Ammon's horn (tissue), 1 donor: ENCODE measurements at places on chromosomes 1 and 21.

DNA sequence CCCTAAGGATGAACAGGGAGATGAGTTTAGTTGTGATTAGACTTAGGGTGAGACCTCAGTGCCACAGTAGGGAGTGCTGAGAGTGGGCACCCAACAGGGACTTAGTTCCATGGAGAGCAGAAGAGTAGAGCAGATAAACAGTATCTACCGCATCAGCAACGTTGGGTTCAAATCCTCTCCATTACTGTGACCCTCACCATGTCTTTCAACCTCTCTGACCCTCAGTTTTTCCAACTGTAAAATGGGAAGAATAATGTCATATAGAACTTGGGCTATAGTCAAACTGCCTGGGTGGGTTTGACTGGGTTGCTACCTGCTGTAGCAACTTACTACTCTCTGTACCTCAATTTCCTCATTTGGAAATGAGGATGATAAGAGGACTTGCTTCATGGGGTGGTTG lies 6.7 kb upstream of the DISP3 start:
- no peak for DNase-seq

DNA sequence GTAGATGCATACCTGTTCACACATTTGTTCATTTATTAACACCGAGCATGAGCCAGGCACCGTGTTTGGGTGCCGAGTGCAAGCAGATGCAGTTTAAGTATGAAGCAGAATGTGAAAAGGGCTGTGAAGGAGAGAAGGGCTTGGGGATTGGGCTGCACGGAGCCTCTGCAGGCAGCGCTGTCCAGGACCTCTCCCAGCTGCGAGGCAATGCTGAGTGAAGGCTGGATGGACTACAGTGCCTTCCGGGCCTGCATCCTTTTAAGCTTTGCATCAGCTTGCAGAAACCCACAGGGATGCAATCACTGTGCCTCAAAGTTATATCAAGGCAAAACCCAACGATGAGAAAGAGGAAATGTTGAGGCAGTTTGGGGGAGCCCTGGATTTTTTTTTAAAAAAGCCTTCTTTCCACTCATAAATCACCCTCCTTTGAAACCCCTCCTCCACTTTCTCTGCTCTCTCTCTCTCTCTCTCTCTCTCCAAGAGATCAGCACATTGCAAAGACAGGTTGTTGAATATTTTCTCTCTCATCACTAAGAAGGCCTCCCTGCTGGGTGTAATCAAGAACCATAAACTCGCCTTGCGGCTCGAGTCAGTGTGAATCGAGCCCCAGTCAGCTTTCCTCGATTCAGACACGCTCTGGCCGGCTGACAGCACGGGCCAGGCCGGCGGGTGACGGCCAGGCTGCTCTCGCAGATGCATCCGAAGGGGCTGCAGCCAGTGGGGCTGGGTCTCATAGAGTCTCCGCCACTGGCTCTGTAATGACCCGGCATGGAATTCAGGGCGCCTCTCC lies 89.2 kb upstream of the POU3F1 start:
- DNase-seq = no peak

DNA sequence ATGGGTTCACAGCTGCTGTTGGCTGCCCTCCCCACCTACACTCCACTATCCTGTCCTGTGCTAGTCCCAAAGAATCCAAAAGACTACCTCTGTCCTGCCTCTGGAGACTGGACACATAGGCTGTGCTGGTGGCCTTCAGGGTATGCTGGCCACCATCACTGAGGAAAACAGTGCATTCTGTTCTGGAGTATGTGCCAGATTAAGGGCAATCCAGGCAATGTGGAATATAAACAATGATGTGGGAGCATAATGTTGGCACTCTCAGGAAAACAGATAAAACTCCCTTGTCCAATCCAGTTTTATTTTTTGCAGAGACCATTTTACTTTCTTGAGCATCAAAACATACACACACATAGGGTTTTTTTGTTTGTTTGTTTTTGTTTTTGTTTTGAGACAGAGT lies 94.3 kb downstream of the GLUL start:
- no peak for DNase-seq

GRCh38 chr1:245211761-245212160 lies 57.0 kb downstream of the KIF26B start:
- no peak for DNase-seq

DNA sequence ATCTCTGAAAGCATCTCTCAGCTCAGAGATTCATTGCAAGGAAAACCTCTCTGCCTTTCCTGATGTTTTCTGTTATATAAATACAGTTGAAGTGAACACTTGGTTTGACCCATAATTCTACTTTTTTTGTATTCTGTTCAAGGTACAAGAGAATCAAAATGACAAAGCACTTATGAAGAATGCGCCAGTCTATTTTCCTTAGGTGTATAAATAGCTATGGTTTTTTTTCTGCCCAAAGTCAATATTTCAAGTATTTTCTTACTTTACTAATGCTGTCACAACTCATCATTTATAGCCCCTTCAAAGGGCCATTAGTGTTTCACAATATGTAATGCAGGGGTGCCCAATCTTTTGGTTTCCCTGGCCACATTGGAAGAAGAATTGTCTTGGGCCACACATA lies 142.5 kb upstream of the C1orf105 start:
- DNase-seq = no peak

- no peak for DNase-seq
These were observed 162.3 kb upstream of the VAMP3 start for GRCh38 chr1:7608628-7609305.

DNA sequence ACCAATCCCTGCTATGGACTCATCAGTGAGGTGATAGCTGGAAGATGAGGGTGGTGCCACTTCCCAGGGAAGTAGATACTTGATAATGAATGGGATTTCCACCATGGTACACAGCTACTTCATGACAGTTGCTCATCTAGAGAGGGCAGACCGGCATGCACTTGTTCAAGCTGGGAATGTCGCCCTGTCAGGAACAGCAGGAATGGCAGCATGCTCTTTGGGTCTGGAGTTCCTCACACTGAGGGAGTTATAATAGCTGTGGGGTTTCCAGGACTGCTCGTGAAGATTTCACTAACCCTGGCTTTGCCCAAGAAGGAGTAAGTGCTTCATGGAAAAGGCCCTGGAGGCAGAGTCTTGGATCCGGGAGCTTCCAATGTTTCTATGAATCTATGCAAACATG lies 129.2 kb downstream of the PSMG1 start:
- DNase-seq = no peak

- no peak for DNase-seq
These were observed 385.4 kb downstream of the DISC1 start for GRCh38 chr1:232011961-232012360.

DNA sequence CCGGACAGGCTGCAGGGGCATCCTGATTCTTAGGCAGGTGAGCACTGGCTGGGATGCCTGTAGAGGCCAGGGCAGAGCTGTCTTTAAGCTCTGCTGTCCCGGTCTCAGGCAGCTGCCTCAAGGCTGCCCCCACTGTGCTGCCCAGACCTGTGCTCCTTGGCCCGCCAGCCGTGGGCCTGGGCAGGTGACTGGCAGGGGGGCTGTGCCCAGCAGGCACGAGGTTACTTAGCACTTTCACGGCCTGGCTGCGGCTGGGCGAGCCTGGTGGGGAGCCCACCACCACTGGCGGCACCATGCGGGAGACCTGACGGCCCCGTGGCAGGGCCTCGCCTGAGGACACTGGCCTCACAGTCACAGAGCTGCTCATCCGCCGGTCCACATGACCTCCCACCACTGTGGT lies 8.2 kb downstream of the CRYBG2 start:
- no peak for DNase-seq

DNA sequence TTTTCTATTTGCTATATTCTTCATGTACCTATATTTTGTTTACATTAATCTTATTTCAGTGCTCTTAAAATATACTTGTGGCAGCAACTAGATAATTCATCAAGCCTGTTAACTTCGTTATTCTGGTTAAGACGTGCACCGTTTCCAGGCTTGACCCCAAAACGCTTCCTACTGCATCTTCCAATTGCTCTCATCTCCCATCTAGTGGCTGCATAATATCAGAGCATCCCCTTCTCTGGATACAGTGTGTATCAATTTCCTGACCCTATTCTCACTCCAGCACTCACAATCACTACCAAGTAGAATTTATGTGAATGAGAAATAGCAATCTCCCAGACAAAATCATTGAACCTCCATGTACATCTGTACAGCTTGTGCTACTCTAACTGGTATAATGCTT lies 1280.3 kb upstream of the B3GALT2 start:
- DNase-seq = peak; percentile 53

DNA sequence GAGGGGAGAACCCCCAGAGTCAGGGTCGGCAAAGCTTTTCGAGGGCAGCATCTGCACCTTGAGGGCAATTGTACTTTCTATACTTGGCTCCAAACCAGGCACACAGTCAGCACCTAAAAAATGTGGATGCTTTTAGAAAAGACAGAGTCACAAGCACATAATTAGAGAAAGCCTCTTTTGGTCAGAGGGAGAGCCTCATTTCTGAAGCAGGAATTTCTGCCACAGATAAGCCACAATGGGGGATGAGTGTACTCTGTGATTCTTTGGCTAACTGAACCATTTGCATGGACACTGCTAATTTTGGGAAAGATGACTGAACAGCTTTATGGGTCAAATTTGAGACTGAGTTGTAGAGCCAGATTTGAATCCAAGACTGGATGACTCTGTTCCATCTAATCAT lies 635.7 kb downstream of the KIF26B start:
- no peak for DNase-seq

GRCh38 chr1:20732588-20733359 lies at the start of gene SH2D5:
Gene SH2D5 (minus strand): TSS chr1:20732703. CDS start chr1:20728044, 4,659 bp downstream.
- peak; percentile 80 for DNase-seq

DNA sequence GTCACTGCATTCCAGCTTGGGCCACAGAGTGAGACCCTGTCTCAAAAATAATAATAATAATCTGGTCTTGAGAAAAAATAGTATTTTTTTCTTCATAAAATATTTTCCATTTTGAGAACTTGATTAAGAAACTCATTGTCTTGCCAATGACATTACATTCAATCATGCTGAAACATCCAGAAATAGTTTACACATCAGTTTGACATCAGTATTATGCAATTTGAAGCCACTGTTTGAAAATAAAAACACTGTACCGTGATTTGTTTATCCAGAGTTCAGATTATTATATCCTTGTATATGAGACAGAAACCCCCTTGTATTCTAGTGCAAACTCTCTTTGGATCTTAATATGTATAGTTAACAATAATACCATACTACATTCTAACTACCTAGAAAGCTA lies 6.9 kb downstream of the FMO2 start:
- DNase-seq = no peak

GRCh38 chr1:207797229-207797973 lies 45.5 kb downstream of the CD46 start:
- peak; percentile 89 for DNase-seq

- no peak for DNase-seq
These were observed 589.7 kb downstream of the DPYD start for GRCh38 chr1:97331165-97331564.

GRCh38 chr1:27564710-27565649 lies 39.0 kb downstream of the AHDC1 start:
- no peak for DNase-seq

DNA sequence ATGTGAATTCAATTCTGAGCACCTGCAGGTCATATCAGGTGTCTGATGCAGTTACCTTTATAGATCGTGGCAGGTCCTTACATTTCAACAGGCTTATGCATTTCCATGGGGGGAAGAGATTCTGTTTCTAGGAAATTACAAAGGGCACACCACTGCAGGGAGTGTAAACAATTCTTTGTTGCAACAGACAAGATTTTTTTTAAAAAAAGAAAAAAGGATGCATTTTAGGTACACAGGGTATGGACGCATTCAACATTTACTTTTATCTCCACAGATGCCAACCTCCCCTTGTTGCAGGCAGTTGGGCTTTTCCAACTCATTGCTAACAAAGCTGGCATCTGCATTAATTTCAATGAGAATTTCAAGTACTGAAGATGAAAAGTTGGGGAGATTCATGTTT lies 13.5 kb upstream of the TEKT2 start:
- no peak for DNase-seq

DNA sequence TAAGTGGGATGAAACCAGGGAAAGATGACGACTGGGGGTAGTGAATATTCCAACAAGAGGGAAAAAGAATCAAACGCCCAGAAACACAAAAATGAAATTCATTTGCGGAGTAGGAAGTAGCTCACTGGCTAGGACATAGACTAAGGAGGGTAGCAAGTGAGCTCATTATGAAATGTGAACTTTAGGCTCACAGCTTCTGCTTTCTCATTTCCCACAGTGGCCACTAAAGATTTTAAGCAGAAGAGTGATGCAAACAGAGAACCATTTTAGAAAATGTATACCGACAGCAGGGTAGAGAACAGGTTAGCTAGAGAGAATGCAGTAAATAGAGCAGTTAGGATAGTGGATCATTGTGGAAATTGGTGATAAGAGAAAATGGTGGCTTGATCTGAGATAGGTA lies 3.5 kb downstream of the CD48 start:
- peak; percentile 19 for DNase-seq

- no peak for DNase-seq
These were observed 894 bp upstream of the TSEN15 start for GRCh38 chr1:184050636-184051035.

- DNase-seq = no peak
These were observed 55.2 kb upstream of the KAZN start for GRCh38 chr1:14543191-14543840.

DNA sequence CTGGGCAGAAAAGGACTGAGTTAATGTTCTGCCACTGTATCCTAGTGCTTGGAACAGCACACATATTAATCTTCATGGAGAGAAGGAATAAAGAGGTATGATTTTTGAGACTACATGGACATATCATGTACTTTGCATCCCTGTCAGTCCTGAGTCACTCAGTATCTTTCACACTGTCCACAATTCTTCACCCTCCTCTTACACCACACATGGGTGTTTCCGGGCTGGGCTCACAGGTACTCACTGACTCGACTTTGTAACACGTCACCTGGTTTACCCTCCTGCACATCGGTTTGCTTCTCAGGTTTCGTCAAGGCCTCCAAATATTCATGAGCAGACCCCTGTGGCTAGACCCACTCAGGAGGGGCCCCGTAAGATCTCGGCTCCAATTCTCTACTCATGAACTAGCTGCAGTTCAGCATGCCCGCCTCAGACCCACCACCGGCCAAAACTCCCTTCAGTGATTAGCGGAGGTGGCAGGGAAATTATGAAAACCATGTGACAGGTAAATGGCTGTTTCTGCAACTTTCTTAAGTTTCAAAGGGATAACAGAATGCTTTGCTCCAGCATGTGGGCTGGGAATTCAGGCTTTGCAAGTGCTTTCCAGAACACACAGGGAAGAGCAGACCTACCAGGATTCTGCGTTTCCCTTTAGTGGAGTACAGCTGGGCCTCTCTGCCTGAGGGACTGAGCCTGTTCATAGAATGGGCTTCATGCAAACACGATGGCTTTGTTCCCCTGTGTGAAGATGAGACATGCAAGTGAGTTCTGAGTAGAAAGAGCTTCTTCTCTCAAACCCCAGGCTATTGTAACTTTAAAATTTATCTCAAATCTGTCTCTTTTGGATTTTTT lies 31.3 kb upstream of the TRABD2B start:
- no peak for DNase-seq

GRCh38 chr1:168234846-168235547 lies 9.2 kb downstream of the SFT2D2 start:
- DNase-seq = peak; percentile 49
